Activated gamma-delta T cell treated with Interleukin-2 at 50 U/mL for 16 hours (primary cell): ENCODE measurements at places on chromosomes 5 and 9.

DNA sequence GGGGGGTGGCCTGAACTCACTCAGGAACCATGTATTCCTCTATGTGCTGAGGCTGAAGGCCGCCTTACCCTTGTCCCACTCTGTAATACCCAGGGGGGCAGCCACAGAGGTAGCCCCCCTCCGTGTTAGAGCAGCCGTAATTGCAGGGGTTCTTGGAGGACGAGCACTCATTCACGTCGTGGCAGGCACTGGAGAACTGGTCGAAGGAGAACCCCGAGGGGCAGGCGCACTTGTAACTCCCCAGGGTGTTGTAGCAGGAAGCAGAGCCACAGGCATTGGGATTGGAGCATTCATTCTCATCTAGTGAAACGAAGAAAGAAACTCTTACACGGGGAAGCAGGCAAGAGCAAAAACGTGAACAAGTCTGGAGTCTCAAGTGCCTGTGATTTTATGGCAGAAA lies 179.8 kb downstream of the SLC12A2 start:
- DNase-seq = no peak

- DNase-seq = no peak
Observed at GRCh38 chr9:88013035-88013434, 38.7 kb upstream of the CDK20 start.

DNA sequence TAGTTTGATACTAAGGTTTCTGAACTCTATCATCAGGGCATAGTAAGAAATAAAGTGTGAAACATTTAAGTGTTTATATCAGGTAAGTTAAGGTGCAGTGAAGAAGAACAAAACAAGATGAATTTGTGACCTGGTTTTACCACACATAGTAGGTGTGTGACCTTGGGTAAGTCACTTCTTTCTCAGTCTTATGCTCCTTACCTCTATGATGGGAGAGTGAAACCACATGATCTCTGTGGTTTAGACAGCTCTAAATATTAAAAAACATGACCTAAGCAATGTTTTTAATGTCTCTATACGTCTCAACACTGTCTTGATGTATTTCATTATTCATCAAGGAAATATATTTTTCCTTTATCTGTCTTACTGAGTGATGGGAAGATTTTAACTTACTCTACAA lies 629.6 kb upstream of the DMAC1 start:
- DNase-seq = no peak

DNA sequence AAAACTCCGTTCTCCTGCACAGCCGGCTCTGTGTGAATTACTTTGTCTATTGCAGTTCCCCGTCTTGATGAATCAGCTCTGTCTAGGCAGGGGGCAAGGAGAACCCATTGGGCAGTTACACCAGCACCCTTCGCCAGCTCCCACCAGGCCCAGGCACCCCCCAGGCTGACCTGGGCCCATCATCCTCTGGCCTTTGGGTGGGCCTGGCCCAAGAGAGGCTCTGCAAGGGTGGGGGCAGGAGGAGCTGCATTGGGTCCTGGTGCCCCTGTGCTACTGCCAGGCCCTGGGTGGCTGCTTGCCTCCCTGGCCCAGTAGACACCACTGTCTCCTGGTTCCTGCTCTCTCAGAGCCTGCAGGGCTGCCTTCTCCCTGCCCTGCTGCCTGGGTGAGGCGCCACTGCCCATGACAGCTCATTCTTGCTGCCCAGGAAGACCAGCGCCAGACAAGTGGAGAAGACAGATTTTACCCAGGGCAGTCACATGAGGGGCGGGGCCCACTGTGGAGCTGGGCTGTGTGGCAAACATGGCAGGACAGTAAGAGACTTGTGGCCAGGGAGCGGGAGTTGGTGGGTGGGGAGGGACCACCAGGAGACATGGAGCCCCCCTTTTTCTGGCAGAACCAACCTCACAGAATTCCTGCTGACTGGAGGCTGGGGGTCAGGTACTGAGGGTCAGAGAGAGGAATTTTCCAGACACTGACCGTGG lies 67.2 kb downstream of the MRPL36 start:
- DNase-seq = no peak

- DNase-seq = no peak
Observed at GRCh38 chr5:73256862-73257261, 83.9 kb downstream of the TMEM174 start.

- no peak for DNase-seq
Observed at GRCh38 chr9:68740561-68740960, 35.5 kb downstream of the PIP5K1B start.

DNA sequence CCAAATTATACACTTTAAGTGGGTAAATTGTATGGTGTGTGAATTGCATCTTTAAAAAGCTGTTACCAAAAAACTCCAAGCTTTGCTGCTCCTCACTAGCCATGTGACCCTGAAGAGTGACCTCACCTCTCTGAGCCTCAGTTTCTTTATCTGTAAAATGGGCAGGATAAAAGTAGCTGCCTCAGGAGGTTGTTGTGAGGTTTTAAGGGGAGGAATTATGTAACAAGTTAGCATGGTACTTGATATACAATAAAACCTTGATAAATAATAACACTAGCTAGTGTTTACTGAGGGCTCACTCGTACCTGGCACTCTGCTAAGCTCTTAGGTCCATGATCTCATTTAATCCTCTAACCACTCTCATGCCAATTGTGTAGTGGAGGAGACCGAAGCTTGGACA lies 19.0 kb upstream of the PHF19 start:
- DNase-seq = no peak

GRCh38 chr5:65197531-65198455 lies 283.9 kb downstream of the ADAMTS6 start:
- no peak for DNase-seq

DNA sequence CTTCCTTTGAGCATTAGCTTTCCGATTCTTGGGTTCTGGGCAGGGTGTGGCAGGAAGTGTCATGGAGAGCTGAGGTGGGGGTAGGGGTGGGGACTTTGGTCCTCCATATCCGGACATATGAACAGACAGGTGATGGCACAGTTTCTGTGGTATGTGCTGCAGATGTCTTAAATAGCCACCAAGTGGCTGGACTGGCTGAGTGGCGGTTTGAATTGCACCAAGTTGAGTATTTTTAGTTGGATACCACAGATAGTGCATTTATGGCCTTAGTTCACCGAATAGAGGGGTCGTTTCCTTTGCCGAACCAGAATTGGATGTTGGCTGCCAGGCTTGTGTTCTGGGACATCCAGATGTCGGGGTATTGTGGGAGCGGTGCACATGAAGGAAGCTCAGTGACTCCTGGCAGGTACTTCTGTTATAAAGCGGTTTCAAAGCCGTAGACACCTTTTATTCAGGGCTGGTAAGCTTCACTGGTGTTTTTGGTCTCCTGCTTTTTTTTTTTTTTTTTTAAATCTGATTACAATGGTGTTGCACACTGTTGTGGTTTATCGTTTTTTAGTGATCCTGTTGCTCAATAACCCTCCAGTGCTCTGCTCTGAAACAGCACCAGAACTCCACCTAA lies 15.1 kb upstream of the TNFAIP8 start:
- DNase-seq = peak; percentile 47

- no peak for DNase-seq
Observed at GRCh38 chr9:69569738-69570451, 102.3 kb downstream of the APBA1 start.

DNA sequence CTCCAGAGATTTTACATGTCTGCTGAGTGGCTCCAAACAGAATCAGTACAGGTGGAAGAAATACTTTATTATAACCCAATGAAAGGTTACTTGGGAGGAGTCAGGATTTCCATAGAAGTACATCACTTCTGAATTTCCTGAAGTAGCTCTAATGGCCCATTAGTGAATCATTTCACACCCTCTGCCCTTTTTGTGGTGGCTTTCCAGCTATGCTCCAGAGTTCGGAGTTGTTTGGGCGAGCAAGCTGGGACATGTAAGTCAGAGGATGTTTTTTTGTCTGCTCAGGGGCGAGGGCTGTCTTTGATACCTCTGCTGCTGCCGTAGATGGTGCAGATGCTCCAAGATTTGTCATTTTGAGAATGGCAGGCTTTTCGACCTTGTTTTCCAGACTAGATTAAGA lies 226.1 kb downstream of the GOLPH3 start:
- no peak for DNase-seq
